ENCODE measurements at places on chromosomes 4 and X.

DNA sequence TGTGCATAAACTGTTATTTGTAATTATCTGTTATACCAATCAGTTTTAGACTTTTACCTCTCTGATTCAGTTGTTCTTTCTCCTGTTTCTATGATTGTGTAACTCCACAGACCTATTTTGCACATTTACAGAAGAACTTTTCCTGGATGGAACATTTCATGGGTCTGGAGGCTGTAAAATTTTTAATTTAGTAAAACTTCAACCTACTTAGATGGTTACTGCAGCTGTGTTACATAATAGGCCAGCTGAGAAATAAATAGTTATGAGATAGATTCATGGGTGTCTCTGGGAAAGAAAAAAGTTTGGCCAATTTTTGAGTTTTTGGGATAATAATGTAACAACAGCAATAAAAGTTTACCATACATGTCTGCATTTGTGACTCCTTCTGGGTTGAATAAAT lies 253.5 kb downstream of the ARHGAP24 start:
- no peak for DNase-seq

DNA sequence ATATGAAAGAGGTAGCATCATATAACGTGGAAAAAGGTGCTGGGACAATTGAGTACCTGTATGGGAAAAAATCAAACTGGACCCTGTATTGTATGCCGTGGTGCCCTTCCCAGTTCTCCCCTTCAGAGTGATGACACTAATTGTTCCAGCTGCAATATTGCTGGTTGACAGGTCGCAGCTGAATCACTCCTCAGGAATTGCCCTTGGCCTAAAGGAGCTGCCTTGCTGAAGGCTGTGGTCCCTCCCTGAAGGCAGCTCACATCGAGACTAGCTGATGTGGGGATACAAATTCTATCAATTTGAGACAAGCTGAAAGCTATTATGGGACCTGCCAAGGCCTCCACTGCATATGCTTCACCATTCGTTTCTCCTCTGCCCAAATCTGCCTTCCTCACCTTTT lies 39.3 kb upstream of the CXCL8 start:
- no peak for DNase-seq

GRCh38 chrX:25968920-25969319 lies 169.2 kb upstream of the MAGEB18 start:
- no peak for DNase-seq

DNA sequence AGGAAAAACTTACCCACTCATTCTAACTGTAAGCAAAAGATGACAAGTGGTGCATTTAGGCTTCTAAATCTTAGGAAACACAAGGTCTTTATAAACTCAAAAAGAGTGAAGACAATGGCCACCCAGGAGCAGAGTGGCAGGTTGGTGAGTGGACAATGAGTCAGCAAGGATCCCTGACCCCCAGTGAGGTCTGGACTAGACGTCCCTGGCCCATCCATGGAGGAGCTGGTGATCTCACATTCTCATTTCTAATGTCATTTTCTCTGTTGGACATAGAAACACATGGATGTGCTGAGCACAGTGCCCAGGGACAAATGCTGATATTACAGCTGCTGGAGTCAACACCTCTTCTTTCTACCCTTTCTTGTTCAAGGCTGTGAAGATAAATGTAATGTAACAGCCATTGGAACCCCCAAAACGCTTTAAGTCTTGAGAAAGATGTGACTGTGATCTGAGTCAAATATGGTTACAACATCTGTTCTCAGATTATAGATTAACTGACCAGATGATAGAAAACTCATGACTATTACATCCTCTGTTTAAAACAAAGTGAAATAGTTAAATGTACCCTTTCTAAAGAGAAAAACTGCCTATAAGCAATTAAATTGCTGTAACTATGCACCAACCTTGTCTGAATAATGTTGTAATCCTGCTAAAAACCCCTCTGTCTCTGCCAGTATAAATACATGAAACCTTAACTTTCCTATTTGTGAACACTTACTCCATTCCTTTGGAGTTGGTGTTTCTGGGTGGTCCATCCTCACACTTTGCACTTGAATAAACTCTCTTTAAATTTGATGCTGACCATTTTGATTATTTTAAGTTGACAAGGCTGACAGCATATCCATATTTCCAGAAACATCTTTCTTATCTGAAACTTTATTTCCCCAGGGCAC lies 92.7 kb downstream of the USP46 start:
- DNase-seq, result no peak

DNA sequence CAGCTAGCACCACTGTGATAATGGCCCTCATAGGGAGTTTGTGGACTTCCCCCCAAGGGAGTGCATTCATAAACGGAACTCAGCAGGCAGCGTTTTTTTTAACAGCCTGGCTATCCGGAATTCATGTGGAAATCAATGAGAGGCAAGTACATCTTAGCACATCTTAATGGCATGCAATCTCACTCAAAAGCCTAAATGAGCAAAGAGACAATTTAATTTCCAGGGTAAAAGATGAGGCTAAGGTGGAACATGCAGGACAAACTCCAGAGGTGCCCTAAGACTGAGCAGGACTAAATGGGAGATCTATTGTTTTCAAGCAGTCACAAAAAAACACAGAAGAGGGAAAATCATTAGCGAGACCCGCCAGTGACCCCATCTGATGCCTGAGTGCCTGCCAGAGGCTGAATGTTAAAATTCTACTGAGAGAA lies 243.5 kb upstream of the KCNIP4 start:
- DNase-seq, result no peak

All from stimulated activated CD8-positive, alpha-beta memory T cell treated with anti-CD3 and anti-CD28 coated beads, Interleukin-4, amount 100 ng/mL, for 4 hours (primary cell).